ENCODE measurements at places on chromosomes 5 and 9.

- DNase-seq = no peak
These were observed 243.0 kb upstream of the CDH18 start for GRCh38 chr5:20231040-20231439.

GRCh38 chr5:149497357-149497756 lies 53.9 kb downstream of the CSNK1A1 start:
- peak; percentile 96 for DNase-seq

- DNase-seq = peak; percentile 73
These were observed 21.3 kb downstream of the PWWP2A start for GRCh38 chr5:160097991-160098390.

DNA sequence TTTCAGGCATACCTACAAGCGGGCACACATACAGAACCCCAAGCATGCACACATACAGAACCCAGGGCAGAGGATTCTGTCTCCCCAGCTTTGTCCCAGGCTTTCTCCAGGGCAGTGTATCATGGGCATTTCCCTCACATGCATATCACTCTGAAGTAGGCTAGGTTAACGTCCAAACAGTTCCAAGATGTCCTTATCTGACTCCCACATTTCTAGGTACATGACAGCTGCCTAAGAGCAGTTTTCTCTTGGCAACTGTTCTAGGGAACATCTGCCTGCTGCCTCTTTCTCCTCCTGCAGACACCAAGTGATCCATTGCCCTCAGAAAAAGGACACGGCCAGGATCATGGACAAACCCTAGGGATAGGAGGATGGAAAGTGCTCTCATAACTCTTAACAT lies 84.9 kb upstream of the NR3C1 start:
- peak; percentile 41 for DNase-seq

DNA sequence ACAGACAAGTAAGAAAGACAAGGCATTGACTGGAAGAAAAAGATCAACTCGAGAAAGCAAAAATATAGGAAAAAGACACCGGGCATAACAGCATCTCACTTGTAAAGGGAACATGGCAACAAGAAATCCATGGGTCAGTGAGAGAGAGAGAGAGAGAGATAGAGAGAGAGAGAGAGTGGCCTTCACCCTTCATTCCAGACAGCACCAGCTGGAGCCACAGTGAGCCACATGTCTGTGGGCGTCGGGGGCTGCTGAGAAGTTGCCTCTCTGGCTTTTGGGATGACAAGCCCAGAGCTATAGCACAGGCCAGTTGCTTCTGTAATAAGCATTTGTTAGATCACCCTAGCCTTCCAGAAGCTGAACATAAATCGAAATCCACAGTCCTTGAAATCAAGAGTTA lies 20.3 kb upstream of the ENC1 start:
- no peak for DNase-seq

DNA sequence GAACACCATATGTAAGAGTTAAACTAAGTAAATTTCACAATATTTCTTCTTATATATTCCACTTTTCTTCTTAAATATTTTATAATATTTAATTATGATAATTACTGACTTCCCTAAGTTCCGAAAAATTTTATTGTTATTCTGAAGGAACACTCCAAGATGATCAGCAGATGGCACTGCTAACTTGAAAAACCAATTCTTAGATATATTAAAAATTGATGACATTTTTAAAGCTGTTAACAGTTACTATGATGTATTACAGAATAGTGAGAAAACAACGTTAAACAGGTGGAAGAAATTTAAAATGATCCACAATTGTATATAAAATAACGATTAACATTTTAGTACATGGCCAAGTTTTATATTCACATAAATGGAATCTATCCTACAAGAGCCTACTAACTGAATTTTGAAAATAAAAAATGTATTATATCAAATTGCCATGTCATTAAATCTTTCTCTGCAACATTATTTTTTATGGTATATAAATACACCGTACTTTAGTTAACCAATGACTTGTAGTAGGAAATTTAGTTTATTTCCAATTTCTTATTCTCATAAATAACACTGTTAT lies 30.1 kb upstream of the MUSK start:
- DNase-seq = peak; percentile 50

DNA sequence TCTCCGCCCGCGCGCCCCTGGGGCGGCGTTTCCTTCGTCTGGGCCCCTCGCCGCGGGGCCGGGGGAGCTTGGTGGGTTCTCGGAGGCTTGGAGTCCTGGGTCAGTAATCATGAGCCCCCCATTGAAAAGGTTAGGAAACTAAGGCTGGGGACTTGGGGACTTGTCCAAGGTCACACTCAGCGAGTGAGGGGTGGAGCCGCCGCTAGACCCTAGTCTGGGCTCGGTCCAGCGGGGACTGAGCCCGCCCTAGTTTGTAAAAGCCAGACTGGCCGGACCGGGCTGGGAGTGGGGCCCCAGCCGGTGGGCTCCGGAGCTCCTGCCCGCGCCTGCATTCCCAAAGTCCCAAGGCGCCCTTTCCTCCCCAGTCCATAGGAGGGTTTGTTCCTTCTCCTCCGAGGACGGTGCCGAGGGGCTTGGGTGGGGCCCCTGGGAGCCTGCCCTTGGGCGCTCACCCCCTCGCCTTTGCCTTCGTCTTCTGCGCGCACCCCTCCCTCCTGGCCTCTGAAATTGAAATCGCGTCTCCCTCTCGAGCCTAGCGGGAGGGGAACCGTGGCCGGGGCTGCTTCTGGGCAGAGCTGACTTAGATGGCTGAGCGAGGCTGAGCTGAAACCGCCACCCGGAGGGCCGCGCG lies 995 bp downstream of the OLFM1 start:
- no peak for DNase-seq

GRCh38 chr5:152380415-152381123 lies 24.5 kb downstream of the NMUR2 start:
- no peak for DNase-seq

- no peak for DNase-seq
These were observed 69.3 kb downstream of the RGS3 start for GRCh38 chr9:113532809-113533190.

GRCh38 chr9:14262827-14263226 lies 51.1 kb downstream of the NFIB start:
- DNase-seq = no peak

Measured in amniotic epithelial cell (primary cell).